T-helper 17 cell (primary cell): ENCODE measurements at places on chromosomes 4 and X. TPM values are rescaled to one million over a fixed set of nuclear protein-coding genes. Genes with fewer than 3 reads are reported as not detected.

GRCh38 chr4:159382856-159383561, 280.1 kb downstream of the RAPGEF2 start:
- no peak for DNase-seq

DNA sequence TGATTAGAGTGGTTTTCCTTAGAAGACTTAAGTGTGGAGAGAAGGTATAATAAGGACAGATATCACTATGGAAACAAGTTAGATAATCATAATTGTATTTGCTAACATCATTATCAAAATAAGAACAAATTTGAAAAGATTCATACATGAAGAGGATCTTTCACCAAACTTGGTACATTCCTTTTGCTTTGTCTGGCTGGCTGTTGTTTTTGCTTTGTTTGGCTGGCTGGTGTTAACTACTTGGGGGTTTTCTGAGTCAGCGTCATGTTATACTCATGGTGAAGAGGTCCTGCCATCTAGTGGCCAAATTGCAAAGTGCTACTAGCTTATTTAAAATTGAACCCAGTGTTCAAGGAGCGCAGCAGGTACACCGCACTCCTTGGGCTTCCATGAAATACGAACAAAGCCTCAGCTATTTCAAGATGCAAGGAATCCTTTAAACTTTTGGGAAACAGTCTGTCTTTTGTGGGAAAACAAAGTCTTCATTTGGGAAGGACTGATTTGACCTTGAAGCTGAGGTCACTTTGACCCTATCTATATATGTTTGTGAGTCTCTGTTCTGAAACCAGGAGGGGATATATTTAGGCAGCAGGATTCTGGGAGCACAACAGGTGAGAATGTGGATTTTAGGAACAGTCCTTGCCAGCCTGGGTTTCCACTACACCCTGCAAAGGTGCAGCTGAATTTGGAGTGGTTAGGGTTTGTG, 129.7 kb downstream of the PLS3 start:
- DNase-seq = no peak

GRCh38 chr4:184843984-184844554, 18.3 kb upstream of the ACSL1 start:
- DNase-seq = no peak

DNA sequence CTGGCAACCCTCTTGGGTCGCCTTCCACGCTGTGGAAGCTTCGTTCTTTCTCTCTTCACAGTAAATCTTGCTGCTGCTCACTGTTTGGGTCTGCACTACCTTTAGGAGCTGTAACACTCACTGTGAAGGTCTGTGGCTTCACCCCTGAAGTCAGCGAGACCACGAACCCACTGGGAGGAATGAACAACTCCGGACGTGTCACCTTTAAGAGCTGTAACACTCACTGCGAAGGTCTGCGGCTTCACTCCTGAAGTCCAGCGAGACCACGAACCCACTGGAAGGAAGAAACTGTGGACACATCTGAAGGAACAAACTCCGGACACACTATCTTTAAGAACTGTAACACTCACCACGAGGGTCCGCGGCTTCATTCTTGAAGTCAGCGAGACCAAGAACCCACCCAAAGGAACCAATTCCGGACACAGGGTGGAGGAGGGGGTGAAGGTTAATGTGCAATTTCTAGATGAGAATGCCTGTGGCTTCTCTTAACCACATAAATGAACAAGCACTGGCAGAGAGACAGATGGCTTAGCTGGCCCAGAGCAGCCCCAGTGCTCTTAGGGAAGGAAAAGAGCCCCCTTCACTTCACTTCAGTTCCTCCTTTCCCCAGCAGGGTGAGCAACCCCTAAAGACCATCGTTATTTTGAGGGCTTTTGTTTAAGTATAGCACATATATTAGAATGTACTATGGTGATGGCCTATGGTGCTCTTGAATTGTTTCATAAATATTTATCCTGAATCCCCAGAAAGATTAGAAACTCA, 73.0 kb downstream of the LUZP4 start:
- no peak for DNase-seq

DNA sequence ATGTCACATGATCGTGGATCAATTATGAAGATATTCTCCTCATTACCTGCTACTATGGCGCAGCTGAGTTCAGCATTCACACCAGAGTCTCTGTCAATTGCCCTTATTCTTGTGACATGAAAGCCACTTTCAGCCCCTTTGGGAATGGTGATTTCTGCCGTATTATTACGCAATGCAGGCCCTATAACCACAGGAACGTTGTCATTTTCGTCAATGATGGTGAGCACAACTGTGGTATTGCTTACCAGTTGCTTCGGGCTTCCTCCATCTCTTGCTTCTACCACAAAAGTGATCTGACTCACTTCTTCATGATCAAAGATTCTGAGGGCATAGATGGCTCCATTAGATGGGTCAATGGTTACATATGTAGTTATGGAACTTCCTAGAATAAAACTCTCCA, 2.1 kb downstream of the PCDH18 start:
- DNase-seq = no peak

SHOX gene
- not detected for total RNA-seq
